ENCODE measurements at places on chromosomes 7 and 10.
A peak's percentile ranks its signal among the peaks of the same experiment; 100 is the strongest.

DNA sequence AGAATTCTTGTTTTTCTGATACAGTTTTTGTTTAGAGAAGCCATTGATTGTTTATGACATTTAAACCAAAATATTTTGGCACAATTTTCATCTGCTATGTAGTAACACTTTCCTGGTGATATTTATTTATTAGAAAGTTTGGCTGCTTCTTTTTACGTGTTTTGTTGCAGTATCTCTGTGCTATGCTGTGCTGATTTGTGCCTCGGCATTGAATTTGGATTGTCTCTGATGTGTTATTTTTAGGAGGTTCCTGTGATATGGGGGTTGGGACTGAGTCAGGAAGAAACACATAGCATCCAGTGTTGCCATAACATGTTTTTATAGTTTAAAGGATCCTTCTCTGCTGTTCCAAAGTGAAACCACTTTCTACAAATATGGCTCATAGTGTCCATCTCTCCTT lies 1197.7 kb upstream of the LRRN3 start:
- DNase-seq: no peak

GRCh38 chr7:82389876-82390275 lies 53.7 kb downstream of the CACNA2D1 start:
- no peak for DNase-seq

GRCh38 chr7:1460821-1461645 lies 1.8 kb upstream of the MICALL2 start:
- DNase-seq: no peak

GRCh38 chr7:112866424-112866823 lies 76.2 kb upstream of the TMEM168 start:
- DNase-seq: no peak

GRCh38 chr7:5525271-5526099 lies 101.9 kb upstream of the TNRC18 start:
- no peak for DNase-seq

DNA sequence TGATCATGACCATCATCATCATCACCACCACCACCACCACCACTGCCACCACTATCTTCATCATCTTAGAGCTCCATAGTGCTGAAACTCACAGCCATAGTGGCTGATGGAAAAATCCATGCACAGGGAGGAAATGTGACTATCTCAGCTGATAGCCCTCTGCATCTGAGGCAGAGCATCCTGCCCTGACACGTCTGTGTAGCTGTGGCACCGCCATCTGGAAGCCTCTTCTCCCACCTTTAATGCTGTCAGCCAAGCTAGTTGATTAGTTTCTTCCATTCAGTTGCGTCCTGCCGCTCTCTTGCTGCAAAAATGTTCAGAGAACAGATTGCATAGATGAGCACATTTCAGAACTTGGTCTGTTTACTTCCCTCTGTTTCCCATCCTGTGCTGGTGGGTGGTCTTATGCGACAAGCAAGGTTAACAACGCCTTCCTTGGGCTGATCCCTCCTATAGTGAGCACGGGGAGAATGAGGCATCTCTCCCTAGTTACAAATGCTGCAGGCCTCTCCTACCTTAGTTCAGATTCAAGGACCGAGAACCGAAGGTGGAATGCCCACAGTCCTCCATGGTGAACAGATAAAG lies 478.6 kb downstream of the PLXNA4 start:
- no peak for DNase-seq

DNA sequence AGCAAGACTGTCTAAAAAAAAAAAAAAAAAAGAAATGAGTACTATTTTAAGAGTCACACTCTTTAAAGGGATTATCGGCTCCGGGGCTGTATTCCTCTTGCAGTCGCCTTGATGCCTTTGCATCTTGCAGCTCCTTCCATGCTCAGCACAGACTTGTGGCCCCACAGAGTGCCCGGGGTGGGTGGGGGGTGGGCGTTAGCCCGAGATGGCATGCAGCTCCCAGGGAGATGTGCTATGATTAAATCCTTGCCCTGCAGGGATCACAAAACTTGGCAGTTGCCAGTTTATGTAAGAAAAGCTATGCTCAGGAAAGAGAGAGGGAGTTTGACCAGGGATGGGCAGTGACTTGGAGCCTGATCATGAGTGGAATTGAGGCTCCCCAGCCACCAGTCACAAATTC lies 81.9 kb downstream of the CCDC3 start:
- DNase-seq: no peak

DNA sequence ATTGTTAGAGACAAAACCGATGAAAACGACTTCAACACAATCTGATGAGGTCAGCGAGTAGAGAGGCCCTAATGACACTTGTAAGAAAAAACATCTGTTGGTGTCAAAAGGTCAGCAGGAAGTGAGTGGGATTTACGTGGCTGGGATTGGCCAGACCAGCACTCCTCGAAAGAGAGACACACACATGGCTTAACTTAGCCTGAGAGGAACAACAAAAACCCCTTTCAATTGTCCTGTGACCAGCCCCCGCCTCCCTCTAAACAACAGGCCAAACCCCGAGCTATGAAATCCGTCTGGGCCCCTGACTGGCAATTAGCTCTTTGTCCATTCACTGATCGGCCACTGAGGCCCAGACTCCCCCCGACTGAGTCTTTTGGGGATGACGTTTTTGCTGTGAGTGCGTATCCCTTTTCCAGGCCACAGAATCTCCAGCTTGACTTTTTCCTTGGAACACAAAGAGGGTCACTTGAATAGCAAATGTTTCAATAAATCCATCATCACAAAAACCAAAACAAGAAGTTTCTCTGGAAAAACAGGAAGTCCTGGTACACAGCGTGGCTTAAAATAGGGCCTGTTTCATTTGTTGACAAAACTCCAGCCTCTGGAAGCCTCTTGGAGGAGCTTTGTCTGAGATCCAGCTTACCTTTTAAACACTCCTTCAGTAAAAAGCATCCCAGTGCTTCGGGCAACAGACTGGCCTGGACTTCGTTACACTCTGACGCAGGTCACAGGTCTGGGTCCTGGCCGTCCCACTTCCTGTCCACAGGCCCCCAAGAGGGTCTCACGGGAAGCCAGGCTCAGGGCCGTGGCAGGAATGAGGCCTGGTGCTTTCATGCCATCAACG lies 103.0 kb downstream of the CTBP2 start:
- DNase-seq: no peak

- no peak for DNase-seq
Measured at GRCh38 chr10:92419740-92420545, 129.0 kb downstream of the MARCHF5 start.

DNA sequence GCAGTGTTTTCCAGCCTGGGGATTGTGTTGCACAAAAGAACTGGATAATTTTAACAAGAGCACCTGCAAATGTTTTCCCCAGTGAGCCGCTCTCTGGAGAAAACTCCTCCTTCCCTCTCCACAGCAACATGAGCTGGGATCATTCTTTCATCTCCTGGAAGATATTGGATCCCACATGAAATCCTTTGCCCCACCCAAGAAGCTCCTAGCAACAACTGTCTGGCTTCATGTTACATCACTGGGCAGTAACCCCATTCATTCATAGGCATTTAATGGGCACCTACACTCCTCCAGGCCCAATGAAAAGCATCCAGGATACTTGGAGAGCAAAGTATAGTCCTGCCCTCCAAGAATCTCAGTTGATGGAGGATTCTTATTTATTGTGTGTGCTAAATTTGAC lies 27.2 kb downstream of the LSM5 start:
- DNase-seq: no peak

- no peak for DNase-seq
Measured at GRCh38 chr7:132276234-132276630, 300.0 kb downstream of the PLXNA4 start.

GRCh38 chr7:33733870-33734650 lies 171.3 kb upstream of the BMPER start:
- DNase-seq: no peak

DNA sequence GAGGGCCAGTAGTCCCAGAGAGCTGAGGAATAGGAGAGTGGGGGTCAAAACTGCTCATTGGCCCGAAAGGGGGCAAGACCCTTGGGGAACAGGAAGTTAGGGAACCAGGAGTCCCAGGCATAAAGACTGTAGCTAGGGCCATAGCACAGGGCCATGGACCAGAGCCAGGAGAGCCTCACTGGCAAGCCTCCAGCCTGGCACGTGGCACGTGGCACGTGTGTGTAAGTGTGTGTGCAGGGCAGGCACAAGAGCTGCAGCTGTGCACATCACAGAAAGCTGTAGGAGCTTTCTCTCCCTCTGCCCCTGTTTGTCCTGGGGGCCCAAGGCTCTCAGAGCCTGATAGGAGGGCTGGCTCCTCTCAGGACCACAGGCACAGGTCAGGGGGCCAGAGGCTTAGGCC lies 47.8 kb upstream of the SLF2 start:
- DNase-seq: no peak

DNA sequence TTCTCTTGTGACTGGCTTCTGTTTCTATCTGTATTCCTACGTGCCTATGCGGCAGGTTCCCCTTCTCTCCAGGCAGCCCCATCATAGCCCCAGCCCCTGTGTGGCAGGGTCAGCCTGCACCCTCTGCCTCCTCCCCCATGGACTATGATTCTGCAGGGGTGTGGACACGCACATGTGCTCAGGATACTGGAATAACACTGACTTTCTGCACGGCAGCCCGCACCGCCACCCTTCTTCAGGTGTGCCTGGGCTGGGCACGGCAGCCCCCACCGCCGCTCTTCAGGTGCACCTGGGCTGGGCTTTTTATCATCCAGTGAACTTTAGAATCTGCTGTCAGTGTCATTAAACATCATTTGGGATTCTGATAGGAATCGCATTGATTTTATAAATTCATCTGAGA lies 202.6 kb upstream of the PPP2R2D start:
- no peak for DNase-seq

DNA sequence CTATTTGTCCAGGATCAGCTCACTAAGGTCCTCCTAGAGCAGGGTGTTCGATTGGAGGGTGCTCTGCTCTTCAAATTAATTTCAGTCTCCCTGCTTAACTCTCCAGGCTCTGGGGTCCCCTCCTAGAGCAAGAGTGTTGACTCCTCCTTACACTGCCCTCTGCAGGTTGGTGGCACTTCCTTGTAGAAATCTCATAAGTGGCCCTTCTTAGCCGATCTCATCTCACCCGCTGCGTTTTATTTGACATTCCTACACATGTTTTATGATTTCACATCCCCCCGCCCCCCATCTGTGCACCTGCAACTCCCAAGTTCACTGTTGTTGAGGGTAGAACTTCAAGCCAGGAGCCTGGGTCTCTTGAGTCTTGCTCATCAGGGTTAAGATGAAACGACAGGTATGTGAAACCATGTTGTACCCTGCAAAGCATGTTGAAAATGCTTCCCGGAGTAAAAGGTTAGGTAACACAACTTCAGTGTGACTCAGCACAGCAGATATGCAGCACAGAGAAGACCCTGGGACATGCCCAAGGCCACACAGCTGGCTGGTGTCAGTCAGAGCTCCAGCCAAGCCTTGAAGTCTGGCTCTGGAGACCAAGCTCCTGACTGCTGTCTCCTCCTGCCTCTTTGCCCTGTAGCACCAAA lies 171.2 kb downstream of the PRKAG2 start:
- no peak for DNase-seq

GRCh38 chr10:117163954-117164548 lies 26.0 kb upstream of the VAX1 start:
- no peak for DNase-seq

DNA sequence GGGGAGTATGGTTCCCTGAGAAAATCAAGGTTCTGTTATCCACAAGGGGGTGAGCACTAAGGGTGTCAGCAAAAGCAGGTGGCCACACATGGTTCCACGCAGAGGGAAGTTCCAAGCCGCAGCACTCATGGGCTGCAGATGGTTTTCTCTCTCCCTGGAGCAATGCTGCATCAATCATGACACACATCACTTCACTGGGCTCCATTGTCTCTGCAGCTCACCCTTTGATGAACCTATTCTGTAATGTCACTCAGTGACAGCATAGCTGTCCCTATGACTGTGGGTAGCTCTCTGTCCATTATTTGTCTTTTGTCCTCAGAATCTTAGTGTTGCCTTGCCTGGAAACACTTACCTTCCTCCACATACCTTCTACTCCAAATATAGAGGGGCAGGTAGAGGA lies 34.8 kb downstream of the LRRC18 start:
- DNase-seq: no peak

DNA sequence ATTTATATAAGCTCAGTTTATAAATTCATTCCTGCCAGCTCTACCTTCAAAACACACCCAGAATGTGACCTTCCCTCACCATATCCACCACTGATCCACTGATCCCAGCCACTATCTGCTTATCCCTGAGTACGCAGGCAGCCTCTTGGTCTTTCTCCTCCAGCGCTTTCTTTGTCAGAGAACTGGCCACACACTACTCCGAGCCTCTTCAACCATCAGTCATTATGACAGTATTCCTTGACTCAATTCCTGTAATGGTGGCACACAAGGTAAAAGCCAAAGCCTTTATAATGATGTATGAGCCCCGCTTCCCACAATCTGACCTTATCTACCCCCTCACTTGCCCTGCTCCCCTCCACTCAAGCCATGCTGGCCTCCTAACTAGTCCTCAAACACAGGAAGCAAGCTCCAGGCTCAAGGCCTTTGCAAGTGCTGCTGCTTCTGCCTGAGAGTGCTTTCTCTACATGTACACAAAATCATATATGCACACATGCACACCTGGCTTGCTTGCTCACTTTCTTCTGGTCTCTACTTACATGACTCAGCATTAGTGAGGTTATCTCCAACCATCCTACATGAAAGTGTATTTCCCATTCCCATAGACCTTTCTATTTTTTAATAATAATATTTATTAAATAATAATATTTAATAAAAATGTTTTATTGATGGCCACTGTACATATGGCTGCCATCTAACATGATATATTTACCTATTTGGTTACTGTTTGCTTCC lies 150.4 kb upstream of the FEZF1 start:
- no peak for DNase-seq

- DNase-seq: no peak
Measured at GRCh38 chr10:63692220-63692896, 171.2 kb downstream of the REEP3 start.

- DNase-seq: peak; percentile 60
Measured at GRCh38 chr10:15624401-15625196, 95.1 kb downstream of the ITGA8 start.

DNA sequence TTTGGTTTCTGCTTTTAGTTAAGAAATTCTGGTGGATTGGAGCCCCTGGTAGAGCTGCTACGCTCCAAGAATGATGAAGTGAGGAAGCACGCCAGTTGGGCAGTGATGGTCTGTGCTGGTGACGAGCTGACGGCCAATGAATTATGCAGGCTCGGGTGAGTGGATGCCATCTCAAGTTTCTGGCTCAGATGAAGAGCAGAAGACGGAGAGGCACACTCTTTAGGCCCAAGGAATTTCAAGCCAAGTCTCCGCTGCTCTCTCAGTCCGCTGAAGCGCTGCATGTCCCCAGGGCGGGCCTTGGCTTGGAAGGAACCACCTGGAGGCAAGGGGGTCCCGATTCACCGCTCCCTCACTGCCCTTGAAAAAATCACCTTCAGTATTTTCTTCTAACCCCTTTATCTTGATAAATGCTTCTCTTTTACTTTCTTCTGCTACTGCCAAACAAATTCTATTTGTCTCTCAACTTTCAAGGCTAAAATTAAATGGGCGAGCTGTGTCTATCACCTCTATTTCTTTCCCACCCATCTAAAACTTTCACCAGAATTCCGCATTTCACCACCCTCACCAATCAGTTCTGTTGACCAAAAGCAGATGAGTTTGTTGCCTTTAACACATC lies 74.2 kb downstream of the ARMC3 start:
- DNase-seq: no peak

Measured in AG04449 (cell line).